Upper lobe of left lung (tissue), 6 donors: ENCODE measurements at places on chromosomes 3 and 15. TPM values are rescaled to one million over a fixed set of nuclear protein-coding genes. Genes with fewer than 3 reads are reported as not detected.
A peak's percentile ranks its signal among the peaks of the same experiment; 100 is the strongest.

The CPN2 gene
- not detected for total RNA-seq

The CELF6 gene
- 1.6 TPM for total RNA-seq

The TTC23 gene
- 12.5 TPM for total RNA-seq

The ANKDD1A gene
- 5.6 TPM for total RNA-seq

The NEK10 gene
- 10.2 TPM for total RNA-seq

The C2CD4A gene
- not detected for total RNA-seq

The STIMATE gene
- total RNA-seq: 39.7 TPM

The TAGLN3 gene
- total RNA-seq: 1.5 TPM

The ROPN1B gene
- 6.3 TPM for total RNA-seq

The SKOR1 gene
- total RNA-seq: 0.77 TPM

DNA sequence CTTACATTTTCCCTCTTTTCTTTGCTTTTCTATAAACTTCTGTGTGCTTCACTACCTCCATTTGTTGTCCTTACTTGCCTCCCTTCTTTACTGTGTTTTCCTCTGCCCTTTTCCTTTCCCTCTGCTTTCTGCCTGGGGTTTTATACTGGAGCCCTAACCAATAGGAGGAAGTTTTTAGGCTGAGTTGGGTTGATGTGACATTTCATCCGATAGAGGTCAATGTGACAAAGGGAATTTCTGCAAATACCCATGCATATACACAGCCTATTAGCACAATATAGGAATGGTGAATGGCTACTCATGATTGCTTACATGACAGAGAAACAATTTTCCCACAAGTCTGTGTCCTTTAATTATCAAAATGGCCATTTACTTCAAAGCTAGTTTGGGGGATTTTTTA, 153.0 kb upstream of the ARPP21 start:
- no peak for DNase-seq

DNA sequence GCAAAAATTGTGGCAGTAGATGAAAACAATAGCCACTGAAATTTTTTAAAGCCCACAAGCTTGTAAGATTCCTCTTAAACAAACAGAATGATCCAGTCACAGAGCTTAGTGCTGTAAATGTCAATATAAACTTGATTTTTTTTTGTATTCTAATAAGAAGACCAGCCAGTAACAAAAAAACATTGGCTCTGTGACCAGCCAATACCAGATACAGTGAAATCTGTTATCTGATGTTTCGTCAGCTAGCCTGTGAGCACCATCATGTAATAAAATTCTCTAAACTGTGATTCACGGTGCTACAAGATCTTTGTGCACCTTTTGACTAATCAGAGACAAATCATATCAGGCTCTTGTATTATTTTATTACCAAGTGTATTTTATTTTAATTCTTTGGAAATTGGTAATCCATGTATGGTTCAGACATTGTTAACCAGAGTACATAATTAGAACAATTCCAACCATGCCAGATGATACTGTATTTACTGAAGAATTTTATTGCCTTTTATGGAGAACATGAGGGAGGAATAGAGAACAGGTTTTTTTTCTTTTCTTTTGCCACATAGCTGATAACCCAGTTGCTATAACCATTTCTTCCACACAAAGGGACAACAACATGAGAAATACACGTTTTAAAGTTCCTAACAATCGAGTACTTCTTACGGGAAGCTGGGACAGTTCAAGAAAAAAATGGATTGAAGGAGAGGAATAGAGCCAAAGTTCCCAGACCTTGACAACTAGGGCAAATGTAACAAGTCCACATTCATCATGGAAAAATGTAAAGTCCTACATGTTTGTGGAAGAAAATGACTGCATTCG, 71.9 kb downstream of the FILIP1L start:
- DNase-seq: no peak

DNA sequence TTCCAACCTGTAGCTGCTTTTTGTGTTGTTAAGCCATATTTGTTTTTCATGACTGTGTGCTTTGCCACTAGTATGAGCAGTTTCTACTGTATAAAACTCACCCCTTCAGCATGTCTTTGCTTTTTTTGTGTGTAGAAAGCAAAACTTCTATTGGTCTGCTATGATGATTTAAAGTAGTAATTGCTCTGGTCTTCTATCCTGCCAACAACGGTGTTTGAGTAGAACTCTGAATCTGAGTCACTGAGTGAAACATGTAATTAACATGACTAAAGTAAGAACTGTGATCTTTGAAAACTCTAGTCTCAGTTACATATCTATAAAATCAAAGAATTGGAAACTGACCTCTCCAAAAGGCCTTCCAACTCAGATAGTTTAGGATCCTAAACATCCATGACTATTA, 133.6 kb downstream of the TPRG1 start:
- DNase-seq: no peak

GRCh38 chr3:96831175-96831574, 16.8 kb downstream of the EPHA6 start:
- no peak for DNase-seq

DNA sequence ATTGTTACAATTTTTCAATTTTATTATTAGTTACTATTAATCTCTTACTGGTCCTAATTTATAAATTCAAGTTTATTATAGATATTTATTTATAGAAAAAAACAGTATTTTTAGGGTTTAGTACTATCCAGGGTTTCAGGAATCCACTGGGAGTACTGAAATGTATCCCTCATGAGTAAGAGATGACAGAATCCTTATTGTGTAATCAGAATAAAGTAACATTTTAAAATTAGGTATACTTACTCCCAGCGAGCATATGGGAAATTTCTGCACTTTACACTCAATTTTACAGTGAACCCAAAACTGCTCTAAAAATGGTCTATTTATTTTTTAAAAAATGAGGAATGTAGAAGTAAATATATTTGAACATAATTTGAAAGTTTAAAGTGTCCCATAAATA, 202.7 kb downstream of the CGGBP1 start:
- DNase-seq: no peak

DNA sequence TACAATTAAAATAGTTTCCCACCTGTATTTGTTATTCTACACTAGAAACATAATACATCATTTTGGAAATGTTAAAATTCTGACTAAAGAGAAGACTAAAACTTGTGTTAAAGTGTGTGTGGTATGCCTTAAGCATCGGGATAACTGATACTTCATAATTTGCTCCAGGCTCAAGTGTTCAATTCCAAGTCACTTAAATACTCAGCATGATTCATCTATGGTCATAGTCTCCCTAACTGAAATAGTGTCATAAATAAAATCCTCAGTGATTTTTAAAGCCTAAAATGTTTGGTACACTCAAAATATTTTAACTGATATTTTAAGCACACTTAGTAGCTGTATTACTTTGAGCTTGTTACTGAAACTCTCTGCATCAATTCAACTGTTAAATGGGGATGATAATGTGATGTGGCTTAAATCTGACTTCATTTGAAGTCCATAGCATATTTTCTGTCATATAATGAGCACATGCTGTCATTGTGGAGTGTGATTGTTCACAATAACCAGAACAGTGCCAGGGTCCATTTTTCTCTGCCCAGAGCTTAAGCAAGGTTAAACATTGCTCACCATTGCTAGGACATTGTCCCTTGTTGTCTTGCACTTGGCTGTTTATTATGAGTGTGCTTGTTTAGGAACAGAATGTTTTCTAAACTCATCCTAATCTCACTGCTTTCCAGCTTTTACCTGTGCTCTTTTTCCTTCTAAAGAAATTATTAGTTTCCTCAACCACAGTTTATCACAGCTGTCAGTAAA, 122.2 kb downstream of the KLHL25 start:
- no peak for DNase-seq

DNA sequence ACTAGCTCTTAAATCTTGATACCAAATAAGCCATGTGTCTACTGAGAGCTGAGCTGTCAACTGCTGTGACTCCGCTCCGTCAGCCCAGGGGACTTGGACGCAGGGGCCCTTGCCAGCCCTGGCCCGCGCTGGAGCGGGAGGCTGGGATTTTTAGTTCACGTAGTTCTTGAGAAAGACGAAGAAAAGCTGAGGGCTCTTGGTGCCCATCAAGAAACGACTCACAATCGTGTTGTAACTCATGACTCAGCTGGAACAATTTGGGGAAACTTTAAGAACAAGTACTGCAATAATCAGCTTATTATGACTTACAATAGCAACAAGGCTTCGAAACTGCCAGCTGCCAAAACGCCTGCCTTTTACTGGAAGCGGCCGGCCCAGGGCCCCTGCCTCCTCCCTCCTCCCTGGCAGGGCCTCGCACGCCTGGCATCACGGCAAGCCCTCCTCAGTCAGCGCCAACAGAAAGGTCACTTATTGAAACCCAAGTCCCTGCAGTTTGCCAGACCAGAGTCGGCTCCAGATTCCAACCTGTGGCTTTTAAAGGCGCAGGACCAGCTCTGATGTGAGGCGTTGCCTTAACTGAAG, 60.3 kb downstream of the RGMA start:
- DNase-seq: peak; percentile 92

- no peak for DNase-seq
These were observed 21.9 kb upstream of the OTOL1 start for GRCh38 chr3:161474741-161475140.

GRCh38 chr15:27260523-27260922, 289.5 kb downstream of the GABRG3 start:
- no peak for DNase-seq

DNA sequence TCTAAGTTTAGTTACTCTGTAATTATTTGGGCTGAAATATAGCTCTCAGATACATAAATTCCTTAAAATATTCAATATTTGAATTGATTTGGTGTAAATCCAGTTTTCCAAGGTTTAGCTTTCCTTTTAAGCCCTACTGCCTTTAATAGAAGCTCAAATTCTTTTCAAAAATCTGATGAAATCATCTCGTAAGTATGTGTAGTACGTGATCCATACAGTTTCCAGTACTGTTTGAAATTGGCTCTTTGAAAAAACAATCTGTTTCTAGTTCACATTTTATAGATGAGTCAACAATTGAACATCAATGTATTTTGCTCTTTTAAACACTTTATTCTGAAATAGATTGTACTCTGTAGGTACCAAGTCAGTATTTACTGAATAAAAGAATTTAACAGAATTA, 84.2 kb downstream of the LRRC49 start:
- no peak for DNase-seq

GRCh38 chr3:56157693-56158362, 310.4 kb downstream of the ERC2 start:
- no peak for DNase-seq

DNA sequence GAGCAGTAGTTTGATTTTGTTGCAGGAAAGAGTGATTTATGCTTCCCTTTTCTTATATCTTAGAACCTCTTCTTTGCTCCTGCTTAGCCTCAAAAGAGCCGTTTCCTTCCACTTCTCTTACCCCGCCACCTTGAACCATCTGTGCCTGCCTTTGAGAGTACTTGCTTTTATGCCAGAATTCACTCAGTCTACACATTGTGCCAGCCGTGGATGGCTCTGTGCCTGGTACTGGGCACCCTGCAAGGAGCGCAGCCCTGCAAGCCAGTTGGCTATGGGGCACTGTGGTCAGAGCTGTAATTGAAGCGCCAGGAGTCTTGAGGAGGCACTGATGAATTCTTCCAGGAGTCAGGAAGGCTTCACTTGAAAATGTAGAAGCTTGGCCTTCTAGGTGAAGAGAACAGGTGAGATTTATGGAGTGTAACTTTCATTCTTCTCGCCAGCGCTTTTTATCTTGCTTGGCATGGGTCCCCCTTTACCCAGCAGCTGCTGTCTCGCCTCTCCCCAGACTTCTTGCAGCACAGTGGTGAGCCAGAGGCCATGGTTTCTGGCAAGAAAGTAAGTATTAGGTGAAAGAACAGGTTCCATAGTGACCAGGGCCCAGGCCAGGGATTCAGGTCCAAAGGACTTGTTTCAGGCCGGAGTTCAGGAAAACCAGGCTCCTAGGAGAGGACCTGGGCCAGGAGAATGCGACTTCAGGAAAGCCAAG, 4.9 kb downstream of the TMED3 start:
- no peak for DNase-seq

DNA sequence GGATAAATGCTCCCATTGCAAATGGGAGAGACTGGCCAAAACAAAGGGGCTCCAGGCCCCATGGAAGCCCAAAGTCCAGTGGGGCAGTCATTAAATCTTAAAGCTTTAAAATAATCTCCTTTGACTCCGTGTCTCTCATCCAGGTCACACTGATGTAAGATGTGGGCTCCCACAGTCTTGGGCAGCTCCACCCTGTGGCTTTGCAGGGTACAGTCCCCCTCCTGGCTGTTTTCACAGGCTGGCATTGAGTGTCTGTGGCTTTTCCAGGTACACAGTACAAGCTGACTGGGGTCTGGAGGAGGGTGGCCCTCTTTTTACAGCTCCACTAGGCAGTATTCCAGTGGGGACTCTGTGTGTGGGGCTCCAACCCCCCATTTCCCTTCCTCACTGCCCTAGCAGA, 45.9 kb downstream of the NIPA2 start:
- DNase-seq: no peak

GRCh38 chr15:36722555-36722954, 143.1 kb downstream of the CDIN1 start:
- no peak for DNase-seq
